ENCODE measurements at places on chromosomes 1 and 21. TPM values are rescaled to one million over a fixed set of nuclear protein-coding genes. Genes with fewer than 3 reads are reported as not detected.

- H3K36me3 ChIP-seq: no peaks in the 10 kb centered on the region
- no peak for DNase-seq
- no peaks in the 10 kb centered on the region for H3K27me3 ChIP-seq
- H3K4me3 ChIP-seq: no peak overlapping the region
Observed at GRCh38 chr1:14567056-14567455, 31.4 kb upstream of the KAZN start.

GRCh38 chr1:200922406-200922805, 27.7 kb downstream of the INAVA start:
- no peak for DNase-seq
- no peaks in the 10 kb centered on the region for H3K4me1 ChIP-seq
- H3K4me3 ChIP-seq: no peak overlapping the region
- H3K27ac ChIP-seq: no peak overlapping the region

DNA sequence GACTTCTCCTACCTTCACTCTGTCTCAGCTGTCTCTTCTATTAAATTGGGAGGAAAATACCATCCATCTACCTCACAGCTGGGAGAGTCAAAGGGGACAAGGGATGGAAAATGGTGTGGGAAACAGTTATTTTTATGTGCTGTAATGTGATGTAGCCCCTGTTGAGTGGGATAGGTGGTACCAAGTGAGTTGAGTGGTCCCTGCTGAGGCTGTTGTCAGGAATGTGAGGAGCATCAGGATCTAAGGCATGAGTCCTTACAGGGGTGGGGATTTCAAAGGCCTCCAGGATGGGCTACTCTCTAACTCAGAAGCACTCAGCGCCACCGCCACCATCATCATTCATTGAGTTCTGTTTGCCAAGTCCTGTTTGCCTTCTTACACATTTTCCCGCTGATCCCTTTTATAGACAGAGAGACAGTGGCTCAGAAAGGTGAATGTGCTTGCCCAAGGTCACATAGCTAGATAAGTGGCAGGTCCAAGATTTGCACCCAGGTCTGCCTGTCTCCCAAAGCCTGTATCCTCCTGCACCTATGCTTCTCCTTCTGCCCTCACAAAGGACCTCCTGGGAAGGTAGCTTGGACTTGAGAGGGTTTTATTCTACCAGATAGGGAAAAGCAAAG, 4.6 kb upstream of the ID3 start:
- H3K4me3 ChIP-seq: no peak overlapping the region
- H3K27ac ChIP-seq: no peak overlapping the region
- H3K4me1 ChIP-seq: peaks cover 38% of the 10 kb centered on the region
- H3K36me3 ChIP-seq: no peaks in the 10 kb centered on the region
- H3K27me3 ChIP-seq: no peaks in the 10 kb centered on the region

DNA sequence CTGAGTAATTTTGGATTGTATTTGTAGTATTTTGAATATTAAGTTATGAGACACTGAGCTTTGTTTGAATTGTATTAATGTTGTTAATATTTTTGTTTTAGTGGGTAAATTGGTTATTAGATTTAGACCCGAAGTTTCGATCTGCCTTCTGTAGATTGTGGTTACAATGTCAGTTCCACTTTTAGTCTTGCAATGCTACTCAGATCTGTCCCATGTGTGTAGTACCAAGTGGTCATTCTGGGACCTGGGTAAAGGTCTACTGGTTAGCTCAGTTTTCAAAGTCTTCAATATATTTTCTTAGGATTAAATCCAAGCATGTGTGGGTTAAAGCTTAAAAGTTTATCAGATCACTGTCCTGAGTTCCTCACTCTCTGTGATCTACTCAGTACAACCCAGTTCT, 346.5 kb upstream of the PROX1 start:
- no peaks in the 10 kb centered on the region for H3K36me3 ChIP-seq
- H3K27ac ChIP-seq: no peak overlapping the region
- no peak overlapping the region for H3K4me3 ChIP-seq
- no peak for DNase-seq
- H3K27me3 ChIP-seq: no peaks in the 10 kb centered on the region
- no peaks in the 10 kb centered on the region for H3K4me1 ChIP-seq

The CACYBP gene
- total RNA-seq: 142 TPM

The ZMYM4 gene
- 38.4 TPM for total RNA-seq

The L1TD1 gene
- total RNA-seq: 0.31 TPM

The OLFM3 gene
- total RNA-seq: not detected

The SLC25A44 gene
- total RNA-seq: 37.7 TPM

The C4BPB gene
- total RNA-seq: 0.40 TPM

The BLACAT1 gene
- total RNA-seq: 0.21 TPM

All from GM12878 (cell line).